ENCODE measurements at places on chromosomes 4 and X.

DNA sequence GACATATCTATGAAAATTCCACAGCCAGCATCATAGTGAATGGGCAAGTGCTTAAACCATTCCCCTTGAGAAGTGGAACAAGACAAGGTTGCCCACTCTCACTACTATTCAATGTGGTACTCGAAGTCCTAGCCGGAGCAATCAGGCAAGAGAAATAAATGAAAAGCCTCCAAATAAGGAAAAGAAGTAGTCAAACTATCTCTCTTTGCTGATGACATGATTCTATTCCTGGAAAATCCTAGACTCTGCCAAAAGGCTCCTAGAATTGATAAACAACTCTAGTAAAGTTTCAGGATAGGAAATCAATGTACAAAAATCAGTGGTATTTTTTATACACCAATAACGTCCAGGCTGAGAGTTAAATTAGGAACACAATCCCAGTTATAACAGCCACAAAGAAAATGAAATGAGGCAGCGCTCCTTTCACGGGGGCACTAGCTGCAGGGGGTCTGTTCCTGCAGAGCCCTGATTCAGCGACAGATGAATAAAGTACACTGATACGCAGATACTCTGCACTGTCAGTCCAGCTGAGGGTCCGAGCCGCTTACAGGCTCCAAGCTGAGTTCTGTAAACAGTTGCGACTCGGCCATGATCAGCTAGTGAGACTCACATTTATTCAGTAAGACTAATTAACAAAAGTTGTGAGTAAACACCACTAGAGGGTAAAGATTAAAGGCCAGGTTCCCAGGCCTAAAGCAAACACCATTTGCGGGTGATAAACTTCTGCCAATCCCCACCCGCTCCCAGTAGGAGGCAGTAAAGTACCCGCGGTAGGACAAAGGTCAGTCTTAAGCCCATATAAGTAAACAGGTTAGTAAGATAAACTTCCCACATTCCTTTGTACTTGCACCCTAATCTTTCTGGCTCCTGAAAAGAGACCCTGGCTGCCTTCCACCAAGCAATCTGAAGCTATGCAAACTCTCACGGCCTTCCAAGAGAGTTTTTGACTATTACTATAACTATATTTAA, 290.6 kb upstream of the GRID2 start:
- DNase-seq: no peak

DNA sequence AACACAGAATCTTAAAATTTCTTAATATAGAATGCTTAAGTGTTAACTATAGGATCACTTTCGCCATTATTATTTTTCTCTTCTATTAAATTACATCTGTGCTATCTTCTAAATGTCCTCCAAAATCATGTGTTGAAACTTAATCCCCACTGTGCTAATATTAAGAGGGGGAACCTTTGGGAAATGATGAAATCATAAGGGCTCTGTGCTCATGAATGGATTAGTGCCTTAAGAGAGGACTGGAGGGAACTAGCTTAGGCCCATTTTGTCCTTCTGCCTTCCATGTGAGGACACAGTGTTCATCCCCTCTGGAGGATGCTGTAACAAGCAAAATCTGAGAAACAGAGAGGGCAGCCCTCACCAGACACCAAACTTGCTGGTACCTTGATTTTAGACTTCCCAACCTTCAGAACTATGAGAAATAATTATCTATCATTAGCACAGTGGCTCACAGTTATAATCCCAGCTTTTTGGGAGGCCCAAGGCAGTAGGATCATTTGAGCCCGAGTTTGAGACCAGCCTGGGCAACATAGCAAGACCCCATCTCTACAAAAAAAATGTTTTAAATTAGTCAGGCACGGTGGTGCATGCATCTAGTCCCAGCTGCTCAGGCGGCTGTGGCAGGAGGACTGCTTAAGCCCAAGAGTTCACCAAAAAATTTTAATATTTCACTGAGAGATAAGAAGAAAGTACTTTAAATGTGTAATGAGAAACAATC, 26.3 kb downstream of the KLHL8 start:
- DNase-seq: no peak

- DNase-seq: no peak
These were observed 4.6 kb downstream of the NKX6-1 start for GRCh38 chr4:84494531-84494930.

- peak; percentile 64 for DNase-seq
These were observed 27.2 kb downstream of the TACC3 start for GRCh38 chr4:1748465-1748995.

All from activated CD4-positive, alpha-beta T cell treated with anti-CD3 and anti-CD28 coated beads for 1 hour (primary cell).